ENCODE measurements at places on chromosomes 2 and 18.
A peak's percentile ranks its signal among the peaks of the same experiment; 100 is the strongest.

GRCh38 chr2:8230466-8230865, 451.4 kb upstream of the ID2 start:
- DNase-seq: no peak

DNA sequence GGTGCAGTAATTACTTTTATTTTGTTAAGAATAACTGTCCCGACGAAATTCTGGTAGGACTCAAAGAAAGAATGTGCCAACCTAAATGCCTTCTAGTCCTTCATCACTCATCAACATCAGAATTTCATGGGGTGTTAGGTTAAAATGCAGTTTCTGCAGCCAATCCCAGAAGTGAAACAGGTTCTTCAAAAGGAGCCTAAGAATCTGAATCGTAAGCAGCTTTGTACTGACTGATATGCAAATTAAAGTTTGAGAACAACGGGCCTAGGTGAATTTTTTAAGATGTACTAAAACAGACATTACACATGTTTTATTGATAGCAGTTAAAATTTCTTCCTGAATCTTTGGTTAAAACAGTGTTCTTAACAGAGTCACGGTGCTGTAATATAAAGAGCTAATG, 140.3 kb upstream of the ZC3H15 start:
- no peak for DNase-seq

- DNase-seq: no peak
Measured at GRCh38 chr2:160486341-160486740, 7.3 kb downstream of the RBMS1 start.

DNA sequence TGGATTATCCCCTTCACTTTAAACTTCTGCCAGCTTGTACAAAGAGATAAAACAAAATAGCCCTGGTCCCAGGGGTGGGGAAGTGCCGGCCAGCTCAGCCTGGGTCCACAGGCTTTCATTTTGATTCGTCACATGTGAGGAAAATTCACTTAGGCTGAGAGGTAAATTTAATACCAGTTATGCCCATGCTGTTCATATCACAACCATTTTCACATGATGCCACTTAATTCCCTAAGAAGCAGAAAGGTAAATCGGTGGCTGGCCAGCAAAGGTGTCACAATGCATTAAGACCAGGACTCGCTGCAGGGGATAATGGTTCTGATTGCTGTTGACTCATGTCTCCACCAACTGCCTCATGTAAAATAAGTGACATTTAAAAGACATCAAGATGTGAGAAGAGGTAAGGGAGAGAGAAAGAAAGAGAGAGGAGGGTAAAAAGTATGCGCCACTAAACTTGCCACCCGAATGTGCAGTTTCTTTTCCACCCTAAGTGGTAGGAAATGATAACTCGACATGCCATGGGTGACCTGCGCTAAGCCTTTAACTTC, 261.0 kb upstream of the SIX3 start:
- no peak for DNase-seq

GRCh38 chr2:197086500-197086899, 160.0 kb upstream of the PGAP1 start:
- DNase-seq: no peak

DNA sequence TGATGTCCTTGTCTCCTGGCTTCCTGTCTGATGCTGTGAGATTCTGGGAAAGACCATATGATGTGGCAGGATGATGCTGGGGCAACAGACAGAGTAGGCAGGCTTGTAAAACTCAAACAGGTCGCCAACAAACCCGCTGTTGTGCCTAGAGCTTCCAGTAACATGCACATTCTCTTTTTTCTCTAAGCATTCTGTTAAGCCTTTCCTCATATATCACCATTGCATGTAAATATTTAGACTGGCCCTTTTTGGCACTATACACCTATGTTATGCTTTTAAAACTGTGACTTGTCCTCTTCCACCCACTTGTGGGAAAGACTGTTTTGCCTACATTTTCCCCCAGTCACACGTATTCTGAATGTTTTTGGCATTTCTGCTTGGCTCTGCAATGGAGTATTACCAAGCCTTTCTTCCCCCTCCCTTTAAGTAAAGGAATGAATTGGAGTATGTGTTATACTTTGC, 250.4 kb upstream of the TANK start:
- DNase-seq: no peak

- DNase-seq: no peak
Measured at GRCh38 chr2:215362562-215362904, 50.7 kb downstream of the ATIC start.

GRCh38 chr2:230160112-230160660, 59.6 kb downstream of the SP110 start:
- DNase-seq: peak; percentile 20

- no peak for DNase-seq
Measured at GRCh38 chr18:30545393-30545792, 497.1 kb downstream of the DSC3 start.

DNA sequence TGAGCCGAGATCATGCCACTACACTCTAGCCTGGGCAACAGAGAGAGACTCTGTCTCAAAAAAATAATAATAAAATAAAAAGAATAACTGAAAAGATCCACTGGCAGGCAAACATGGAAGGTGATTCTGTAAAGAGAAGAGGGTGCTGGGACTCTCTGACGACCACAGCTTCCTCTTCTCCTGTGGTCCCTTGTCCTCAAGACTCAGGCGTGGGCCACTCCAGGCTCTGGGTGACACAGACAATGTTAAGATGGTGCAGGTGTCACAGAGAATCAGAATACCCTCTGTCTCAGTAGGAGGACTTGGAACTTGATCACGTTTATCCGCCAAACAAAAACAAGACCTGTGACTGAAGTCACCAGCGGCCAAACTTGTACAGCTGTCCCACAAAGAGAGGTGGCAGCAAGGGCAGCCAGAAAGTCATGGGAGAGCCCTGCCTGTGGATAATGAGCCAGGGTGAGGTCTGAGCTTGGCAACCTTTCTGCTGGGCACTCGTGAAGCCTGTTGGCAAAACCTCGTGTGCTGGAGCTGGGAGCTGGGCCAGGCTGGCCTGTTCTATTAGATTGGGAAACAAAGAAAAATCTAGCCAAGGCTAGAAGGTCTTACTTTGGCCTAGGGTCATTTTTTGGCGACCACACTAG, 76.4 kb upstream of the ITGA6 start:
- DNase-seq: no peak

DNA sequence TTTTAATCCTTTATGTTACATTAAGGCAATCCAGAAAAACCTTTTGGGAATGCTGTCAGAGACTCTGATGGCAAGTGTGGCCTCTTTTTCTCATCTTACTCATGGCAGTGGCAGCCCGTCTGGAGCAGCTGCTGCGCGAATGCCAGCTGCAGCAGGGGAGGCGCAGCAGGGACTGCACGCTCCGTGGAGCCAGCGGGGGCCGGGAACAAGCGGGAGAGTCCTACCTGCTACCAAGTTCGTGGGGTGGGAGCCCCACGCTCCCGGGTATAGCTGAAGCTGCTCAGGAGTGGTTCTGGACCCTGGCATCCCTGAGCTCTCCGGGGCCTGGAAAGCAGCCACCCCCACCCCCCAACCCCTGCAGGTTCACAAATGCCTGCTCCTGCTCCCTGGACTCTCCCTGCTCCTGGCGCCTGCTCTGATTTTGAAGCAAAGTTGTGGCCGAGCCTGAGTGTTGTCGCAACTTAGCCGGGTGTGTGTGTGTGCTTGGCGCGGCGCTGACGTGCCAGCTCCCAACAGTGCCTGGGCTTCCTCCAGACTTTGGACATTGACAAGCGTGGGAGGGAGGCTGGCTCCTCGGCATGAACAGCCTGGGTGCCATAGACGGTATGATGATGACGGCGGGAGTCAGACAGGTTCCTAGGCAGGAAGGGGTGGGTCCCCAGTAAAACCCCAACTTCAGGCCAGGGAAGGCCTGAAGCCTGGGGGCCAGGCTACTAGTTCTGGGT, 21.7 kb downstream of the TMX3 start:
- no peak for DNase-seq

- DNase-seq: no peak
Measured at GRCh38 chr2:111041398-111042202, 79.1 kb upstream of the BCL2L11 start.

GRCh38 chr2:3598197-3598910, 3.4 kb downstream of the COLEC11 start:
- no peak for DNase-seq

- DNase-seq: no peak
Measured at GRCh38 chr2:236661061-236661761, 91.6 kb downstream of the ACKR3 start.

- no peak for DNase-seq
Measured at GRCh38 chr2:128591022-128591860, 272.6 kb upstream of the HS6ST1 start.

- DNase-seq: no peak
Measured at GRCh38 chr2:28684142-28684858, 67.3 kb upstream of the PPP1CB start.

- DNase-seq: no peak
Measured at GRCh38 chr2:38723173-38723572, 28.0 kb downstream of the SRSF7 start.

- DNase-seq: no peak
Measured at GRCh38 chr2:168480356-168480755, 24.3 kb downstream of the CERS6 start.

DNA sequence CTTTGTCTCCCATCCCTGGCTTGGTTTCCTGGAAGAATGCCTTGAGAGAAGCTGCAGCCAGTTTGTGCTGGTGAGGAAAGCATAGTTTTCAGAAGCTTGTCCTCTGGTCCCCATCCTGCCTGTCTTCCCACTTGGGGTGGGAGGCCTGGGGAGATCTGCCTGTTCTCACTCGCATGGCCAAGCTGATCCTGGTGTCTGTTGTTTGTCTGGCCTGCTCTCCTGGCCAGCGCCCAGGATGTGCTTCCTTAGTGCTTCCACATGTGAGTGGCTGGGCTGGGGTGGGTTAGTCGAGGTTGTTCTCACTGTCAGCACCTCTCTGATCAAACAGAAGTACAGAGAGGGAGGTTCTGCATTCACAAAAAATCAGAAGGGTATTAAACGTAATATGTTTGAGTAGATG, 49.5 kb downstream of the PTPRM start:
- DNase-seq: no peak

- peak; percentile 69 for DNase-seq
Measured at GRCh38 chr2:174341293-174341994, 6.7 kb downstream of the SP9 start.

GRCh38 chr18:48003426-48004349, 73.2 kb upstream of the SMAD2 start:
- DNase-seq: no peak

- no peak for DNase-seq
Measured at GRCh38 chr2:208595386-208596275, 189.0 kb downstream of the PTH2R start.

GRCh38 chr18:14089191-14089590, 43.0 kb downstream of the ZNF519 start:
- DNase-seq: no peak

GRCh38 chr2:151765760-151766410, 31.6 kb upstream of the NEB start:
- DNase-seq: no peak

DNA sequence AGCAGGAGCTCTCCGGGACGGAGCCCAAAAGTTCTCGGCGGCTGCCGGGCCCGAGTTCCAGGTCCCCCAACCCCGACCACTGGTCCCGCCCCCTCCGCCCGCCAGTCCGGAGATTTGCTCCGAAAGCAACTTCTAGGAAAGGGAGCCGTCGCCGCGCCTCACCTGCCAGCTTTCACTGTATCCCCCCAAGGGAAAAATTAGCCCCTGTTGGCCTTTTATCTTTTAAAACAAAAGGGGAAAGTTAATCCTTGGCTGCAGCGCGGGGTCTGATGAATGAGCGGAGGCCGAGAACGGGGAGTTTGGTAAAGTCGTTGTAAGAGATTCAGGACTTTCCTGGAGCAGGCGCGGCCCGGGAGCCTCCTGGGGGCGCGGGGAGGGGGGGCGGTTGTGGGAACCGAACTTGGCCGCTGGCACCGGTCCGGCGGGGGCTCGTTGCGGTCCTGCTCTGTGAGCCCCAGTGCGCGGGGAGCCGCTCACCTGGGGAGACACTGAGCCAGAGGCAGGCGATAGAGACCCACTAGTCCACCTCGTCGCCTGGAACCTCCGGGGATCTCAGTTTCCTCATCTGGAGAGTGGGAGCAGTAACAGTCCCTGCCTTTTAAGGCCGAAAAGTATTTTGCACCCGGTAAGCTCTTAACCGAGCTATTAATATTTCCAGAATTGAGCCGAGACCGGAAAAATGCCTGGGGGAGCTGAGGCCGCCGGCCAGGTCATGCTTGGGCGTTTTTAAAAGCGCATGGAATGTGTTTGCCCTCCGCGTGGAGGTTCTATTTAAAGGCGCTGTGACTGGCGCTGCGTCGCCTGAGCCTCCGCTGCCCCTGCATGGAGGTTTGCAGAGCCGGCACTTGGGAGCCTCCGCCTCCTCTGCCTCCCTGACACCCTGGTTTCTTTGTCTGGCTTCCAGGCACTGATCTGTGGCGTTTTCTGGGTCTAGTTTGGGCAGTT, 1.1 kb downstream of the EFHD1 start:
- no peak for DNase-seq

DNA sequence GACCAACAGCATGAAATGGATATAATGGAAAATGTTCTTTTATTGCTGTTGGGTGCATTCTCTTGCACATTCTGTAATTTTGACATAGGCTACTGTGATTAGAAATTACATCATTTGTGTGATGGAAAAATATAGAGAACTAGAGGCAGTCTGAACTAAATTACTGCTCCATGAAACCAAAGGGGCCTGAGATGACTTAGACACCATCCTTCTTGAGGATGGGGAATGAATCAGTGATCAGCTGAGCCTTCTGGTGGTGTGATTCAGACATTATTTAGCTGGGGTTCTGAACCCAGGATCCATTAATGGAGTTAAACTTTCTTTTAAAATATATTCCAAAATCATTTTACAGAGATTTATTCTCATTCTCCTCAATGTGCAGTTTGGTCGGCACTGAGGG, 135.8 kb downstream of the LDLRAD4 start:
- no peak for DNase-seq

GRCh38 chr2:9106338-9107167, 100.1 kb upstream of the ASAP2 start:
- no peak for DNase-seq

DNA sequence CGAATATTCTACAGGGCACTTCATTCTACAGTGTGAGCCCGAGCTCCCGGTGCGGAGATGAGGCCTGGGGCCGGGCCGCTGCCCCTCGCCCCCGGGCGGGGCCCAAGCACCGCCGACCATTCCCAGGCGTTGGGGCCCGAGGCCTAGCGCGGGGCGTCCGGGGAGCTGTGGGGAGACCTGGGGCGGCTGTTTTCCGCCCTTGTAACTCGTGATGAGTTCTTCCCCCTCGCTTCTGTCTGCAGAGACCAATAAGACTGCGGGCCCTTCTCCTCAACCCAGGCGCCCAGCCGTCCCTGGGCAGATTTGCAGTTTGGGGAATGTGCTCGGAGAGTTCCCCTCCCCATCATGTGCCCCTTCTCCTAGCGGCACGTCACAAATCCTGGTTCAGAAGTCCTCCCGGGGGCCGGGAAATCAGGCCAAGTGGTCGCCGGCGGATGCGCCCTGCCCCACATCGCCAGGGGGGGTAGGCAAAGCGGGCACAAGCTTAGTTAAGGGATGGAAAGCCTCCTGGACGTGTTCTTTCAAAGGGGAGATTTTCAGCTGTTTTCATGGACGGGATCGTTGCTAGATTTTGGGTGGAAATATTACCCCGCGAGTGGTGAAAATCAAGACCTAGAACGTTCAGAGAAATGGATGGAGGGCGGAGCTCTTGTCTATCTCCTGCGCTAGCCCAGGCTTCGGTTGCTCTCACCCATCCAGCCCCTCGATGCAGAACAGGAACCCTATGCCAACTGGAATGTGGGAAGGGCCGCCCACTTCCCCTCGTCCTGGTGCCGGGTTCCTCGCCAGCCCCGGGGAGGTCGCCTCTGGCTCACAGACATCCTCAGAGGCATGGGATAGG, 18.8 kb upstream of the HAAO start:
- DNase-seq: no peak
